ENCODE measurements at places on chromosomes 12 and 14. TPM values are rescaled to one million over a fixed set of nuclear protein-coding genes. Genes with fewer than 3 reads are reported as not detected.
A peak's percentile ranks its signal among the peaks of the same experiment; 100 is the strongest.

GRCh38 chr12:15751741-15752140 lies 37.4 kb downstream of the EPS8 start:
- H3K4me1 ChIP-seq = no peaks in the 10 kb centered on the region
- no peaks in the 10 kb centered on the region for H3K36me3 ChIP-seq
- no peaks in the 10 kb centered on the region for H3K27me3 ChIP-seq

- H3K4me1 ChIP-seq = no peaks in the 10 kb centered on the region
- no peak overlapping the region for H3K4me3 ChIP-seq
- no peaks in the 10 kb centered on the region for H3K36me3 ChIP-seq
- H3K27me3 ChIP-seq = no peaks in the 10 kb centered on the region
- DNase-seq = no peak
Measured at GRCh38 chr12:29706311-29706710, 77.4 kb downstream of the TMTC1 start.

DNA sequence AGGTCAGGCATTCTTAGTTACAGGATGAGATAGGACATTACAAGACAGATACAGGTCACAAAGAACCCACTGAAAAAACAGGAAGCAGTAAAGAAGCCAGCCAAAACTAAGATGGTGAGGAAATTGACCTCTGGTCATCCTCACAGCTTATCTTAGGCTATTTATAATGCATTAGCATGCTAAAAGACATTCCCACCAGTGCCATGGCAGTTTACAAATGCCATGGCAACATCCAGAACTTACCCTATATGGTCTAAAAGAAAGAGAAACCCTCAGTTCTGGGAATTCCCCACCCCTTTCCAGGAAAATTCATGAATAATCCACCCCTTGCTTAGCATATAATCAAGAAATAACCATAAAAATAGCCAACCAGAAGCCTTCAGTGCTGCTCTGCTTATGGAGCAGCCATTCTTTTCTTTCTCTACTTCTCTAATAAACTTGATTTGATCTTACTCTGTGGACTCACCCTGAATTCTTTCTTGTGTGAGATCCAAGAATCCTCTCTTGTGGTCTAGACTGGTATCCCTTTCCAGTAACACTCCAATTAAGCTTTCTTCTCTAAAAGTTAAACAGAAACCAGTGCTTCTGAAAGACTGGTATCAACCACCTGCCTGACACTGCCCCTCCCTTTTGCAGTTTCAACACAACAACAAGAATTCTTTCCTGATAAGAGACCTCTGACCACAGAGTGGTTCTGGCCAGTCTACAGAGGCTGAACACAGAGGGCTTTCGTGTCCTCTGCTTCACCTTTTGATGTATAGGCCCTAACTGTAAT lies 86.9 kb downstream of the BCAT1 start:
- H3K4me1 ChIP-seq = peaks cover 6% of the 10 kb centered on the region
- no peak overlapping the region for H3K4me3 ChIP-seq
- H3K27ac ChIP-seq = peak overlapping the region; percentile 82
- no peaks in the 10 kb centered on the region for H3K36me3 ChIP-seq
- no peaks in the 10 kb centered on the region for H3K27me3 ChIP-seq

- H3K36me3 ChIP-seq = no peaks in the 10 kb centered on the region
- no peak for DNase-seq
- H3K27me3 ChIP-seq = no peaks in the 10 kb centered on the region
- peaks cover 8% of the 10 kb centered on the region for H3K4me1 ChIP-seq
Measured at GRCh38 chr14:53209370-53209769, 56.2 kb upstream of the DDHD1 start.

DNA sequence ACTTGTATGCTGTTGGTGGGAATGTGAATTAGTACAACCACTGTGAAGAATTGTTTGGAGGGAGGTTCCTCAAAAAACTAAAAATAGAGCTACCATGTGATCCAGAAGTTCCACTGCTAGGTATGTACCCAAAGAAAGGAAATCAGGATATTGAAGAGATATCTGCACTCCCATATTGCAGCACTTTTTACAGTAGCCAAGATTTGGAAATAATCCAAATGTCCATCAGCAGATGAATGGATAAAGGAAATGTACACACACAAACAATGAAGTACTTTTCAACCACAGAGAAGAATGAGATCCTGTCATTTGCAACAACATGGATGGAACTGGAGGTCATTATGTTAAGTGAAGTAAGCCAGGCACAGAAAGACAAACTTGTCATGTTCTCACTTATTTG lies 25.9 kb downstream of the TIGAR start:
- H3K36me3 ChIP-seq = peaks cover 16% of the 10 kb centered on the region
- no peaks in the 10 kb centered on the region for H3K27me3 ChIP-seq
- no peak overlapping the region for H3K4me3 ChIP-seq
- H3K4me1 ChIP-seq = no peaks in the 10 kb centered on the region
- H3K27ac ChIP-seq = no peak overlapping the region

- no peaks in the 10 kb centered on the region for H3K4me1 ChIP-seq
- DNase-seq = no peak
- H3K27me3 ChIP-seq = no peaks in the 10 kb centered on the region
- no peak overlapping the region for H3K27ac ChIP-seq
- H3K4me3 ChIP-seq = no peak overlapping the region
Measured at GRCh38 chr12:10621278-10621677, 7.9 kb upstream of the MAGOHB start.

DNA sequence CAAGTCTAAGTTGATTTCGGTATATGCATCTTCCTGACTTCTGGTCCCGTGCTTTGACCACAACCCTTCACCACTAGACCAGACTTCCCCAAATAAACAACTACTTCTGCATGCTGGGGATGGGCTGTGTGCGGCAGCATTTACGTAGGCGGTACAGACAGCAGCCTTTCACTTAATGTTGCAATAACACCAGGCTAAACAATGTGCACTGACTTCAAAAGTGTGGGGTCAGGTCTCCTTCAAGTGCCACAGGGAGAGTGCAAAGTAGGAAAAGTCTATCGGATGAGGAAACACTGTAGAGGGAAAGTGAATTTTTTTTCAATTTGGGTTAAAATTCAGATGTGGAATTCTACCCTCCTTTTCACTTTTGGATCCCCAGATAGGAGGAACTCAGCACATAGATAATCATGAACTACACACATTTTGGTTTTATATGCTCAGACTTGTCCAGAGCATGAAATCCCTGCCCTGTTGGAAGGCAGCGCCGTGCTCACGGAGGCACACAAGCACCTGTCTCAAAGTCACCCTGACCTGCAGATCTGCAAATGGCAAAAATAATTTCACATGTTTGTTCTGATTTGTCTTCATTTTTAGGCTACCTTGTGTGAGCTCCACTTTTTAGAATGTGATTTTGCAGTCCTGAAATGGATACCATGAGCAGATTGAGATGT lies 3.6 kb upstream of the FOS start:
- H3K36me3 ChIP-seq = no peaks in the 10 kb centered on the region
- peak overlapping the region; percentile 100 for H3K27ac ChIP-seq
- peaks cover 48% of the 10 kb centered on the region for H3K4me1 ChIP-seq
- no peak overlapping the region for H3K4me3 ChIP-seq
- no peaks in the 10 kb centered on the region for H3K27me3 ChIP-seq

DNA sequence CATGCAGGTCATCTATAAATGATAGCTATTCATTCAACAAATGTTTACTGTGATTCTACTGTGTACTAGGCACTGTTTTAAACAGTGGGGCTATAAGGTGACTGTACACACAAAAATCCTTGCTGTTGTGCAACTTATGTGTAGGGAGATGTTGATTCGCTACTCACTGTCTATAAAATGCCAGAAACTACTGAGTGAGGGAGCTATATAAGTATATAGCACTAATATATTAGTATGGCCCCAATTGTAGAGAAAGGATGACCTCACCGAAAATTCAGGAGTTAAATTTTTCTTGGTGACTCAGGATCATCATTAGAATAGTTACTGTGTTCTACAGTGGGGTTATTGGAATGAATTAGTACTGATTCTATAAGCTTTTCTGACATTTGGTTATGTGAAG lies 117.4 kb downstream of the TGFB3 start:
- H3K4me3 ChIP-seq = no peak overlapping the region
- no peak overlapping the region for H3K27ac ChIP-seq
- no peak for DNase-seq
- peaks cover 11% of the 10 kb centered on the region for H3K4me1 ChIP-seq
- no peaks in the 10 kb centered on the region for H3K36me3 ChIP-seq
- H3K27me3 ChIP-seq = no peaks in the 10 kb centered on the region

DNA sequence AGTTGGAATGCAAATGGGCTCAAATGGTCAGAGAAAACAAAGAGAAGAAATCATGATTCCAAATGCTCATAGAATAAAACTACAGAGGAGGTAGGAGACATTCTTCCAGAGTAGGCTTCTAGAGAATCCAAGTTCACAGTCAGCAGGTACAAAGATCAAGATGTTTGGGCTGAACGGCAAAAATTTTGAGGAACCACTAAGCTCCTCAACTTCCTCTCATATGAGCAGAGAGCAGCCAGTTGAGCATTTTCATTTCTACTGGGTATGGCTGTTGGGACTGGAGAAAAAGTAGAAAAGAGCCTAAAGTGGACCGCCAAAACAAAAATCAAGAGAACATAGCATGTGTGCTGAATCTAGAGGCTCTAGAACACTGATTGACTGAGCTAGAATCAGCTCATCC lies 73.8 kb upstream of the ARID2 start:
- H3K27me3 ChIP-seq = no peaks in the 10 kb centered on the region
- H3K36me3 ChIP-seq = no peaks in the 10 kb centered on the region
- H3K4me1 ChIP-seq = peaks cover 5% of the 10 kb centered on the region
- no peak for DNase-seq

- no peaks in the 10 kb centered on the region for H3K36me3 ChIP-seq
- H3K27me3 ChIP-seq = no peaks in the 10 kb centered on the region
- no peak for DNase-seq
- no peak overlapping the region for H3K27ac ChIP-seq
- no peak overlapping the region for H3K4me3 ChIP-seq
Measured at GRCh38 chr14:104195878-104196277, 57.5 kb downstream of the KIF26A start.

GRCh38 chr12:64181430-64182291 lies 40.4 kb downstream of the KICS2 start:
- H3K27me3 ChIP-seq = no peaks in the 10 kb centered on the region
- H3K27ac ChIP-seq = peak overlapping the region; percentile 72
- H3K4me3 ChIP-seq = no peak overlapping the region
- DNase-seq = peak; percentile 55
- H3K36me3 ChIP-seq = no peaks in the 10 kb centered on the region
- no peaks in the 10 kb centered on the region for H3K4me1 ChIP-seq

- no peaks in the 10 kb centered on the region for H3K4me1 ChIP-seq
- H3K27ac ChIP-seq = no peak overlapping the region
- DNase-seq = no peak
- H3K4me3 ChIP-seq = no peak overlapping the region
- no peaks in the 10 kb centered on the region for H3K27me3 ChIP-seq
- H3K36me3 ChIP-seq = no peaks in the 10 kb centered on the region
Measured at GRCh38 chr14:102696856-102697495, 80.3 kb upstream of the TRAF3 start.

DNA sequence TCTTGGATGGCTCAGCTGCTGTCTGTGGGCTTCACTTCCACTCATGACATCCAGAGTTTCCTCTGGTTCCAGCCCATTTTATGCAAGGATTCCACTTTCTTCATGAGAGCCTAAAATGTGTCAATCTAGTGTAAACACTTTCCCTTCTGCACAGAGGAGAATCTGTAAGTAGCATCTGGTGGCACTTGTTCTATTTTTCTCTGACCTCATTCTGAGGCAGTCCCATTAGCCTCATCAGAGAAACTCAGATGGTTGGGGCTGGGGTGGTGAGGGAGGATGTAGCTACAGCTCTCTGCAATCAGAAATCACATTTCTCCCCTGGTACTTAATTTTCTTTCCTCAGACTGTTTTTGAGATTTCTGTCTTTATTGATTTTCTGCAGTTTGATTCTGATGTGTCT lies 81.6 kb downstream of the PRMT8 start:
- no peak overlapping the region for H3K4me3 ChIP-seq
- no peaks in the 10 kb centered on the region for H3K27me3 ChIP-seq
- H3K36me3 ChIP-seq = no peaks in the 10 kb centered on the region
- H3K27ac ChIP-seq = no peak overlapping the region
- H3K4me1 ChIP-seq = no peaks in the 10 kb centered on the region

GRCh38 chr12:43655586-43655985 lies 103.0 kb downstream of the PUS7L start:
- H3K4me1 ChIP-seq = no peaks in the 10 kb centered on the region
- no peak overlapping the region for H3K4me3 ChIP-seq
- H3K36me3 ChIP-seq = no peaks in the 10 kb centered on the region
- no peak for DNase-seq
- H3K27ac ChIP-seq = no peak overlapping the region

GRCh38 chr14:51780741-51781140 lies 79.7 kb upstream of the GNG2 start:
- no peak for DNase-seq
- no peak overlapping the region for H3K27ac ChIP-seq
- H3K4me3 ChIP-seq = no peak overlapping the region
- H3K4me1 ChIP-seq = peaks cover 11% of the 10 kb centered on the region
- H3K27me3 ChIP-seq = peaks cover 23% of the 10 kb centered on the region

DNA sequence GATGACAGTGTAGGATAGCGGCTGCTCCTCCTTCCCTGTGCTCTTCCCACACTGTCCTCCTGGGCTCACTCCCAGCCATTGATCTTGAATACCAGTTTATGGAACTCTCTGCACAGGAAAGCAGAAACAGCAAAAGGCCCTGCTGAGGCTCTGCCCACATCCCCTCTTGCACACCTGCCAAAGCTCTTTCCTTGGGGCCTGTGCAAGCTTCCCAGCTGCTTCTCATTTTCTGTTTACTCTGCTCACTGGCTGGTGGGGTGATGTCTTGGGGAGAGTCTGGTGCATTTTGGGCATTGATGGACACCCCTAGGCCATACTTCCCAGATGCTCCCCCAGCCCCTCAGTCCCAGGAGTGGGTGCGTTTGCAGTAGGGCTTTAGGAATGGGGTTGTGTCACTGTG lies 361.8 kb downstream of the TMEM121 start:
- no peak for DNase-seq
- no peaks in the 10 kb centered on the region for H3K27me3 ChIP-seq

GRCh38 chr12:42118136-42118879 lies 26.4 kb downstream of the GXYLT1 start:
- no peaks in the 10 kb centered on the region for H3K4me1 ChIP-seq
- H3K27ac ChIP-seq = no peak overlapping the region
- no peaks in the 10 kb centered on the region for H3K36me3 ChIP-seq
- H3K4me3 ChIP-seq = no peak overlapping the region
- H3K27me3 ChIP-seq = no peaks in the 10 kb centered on the region

- no peak overlapping the region for H3K4me3 ChIP-seq
- no peaks in the 10 kb centered on the region for H3K36me3 ChIP-seq
- no peaks in the 10 kb centered on the region for H3K27me3 ChIP-seq
- peaks cover 5% of the 10 kb centered on the region for H3K4me1 ChIP-seq
- no peak for DNase-seq
- no peak overlapping the region for H3K27ac ChIP-seq
Measured at GRCh38 chr14:59200195-59200594, 11.7 kb downstream of the DAAM1 start.

- peaks cover 16% of the 10 kb centered on the region for H3K4me1 ChIP-seq
- H3K27ac ChIP-seq = peak overlapping the region; percentile 57
- DNase-seq = no peak
- H3K4me3 ChIP-seq = no peak overlapping the region
- H3K36me3 ChIP-seq = peaks cover 85% of the 10 kb centered on the region
Measured at GRCh38 chr12:113273053-113273725, 51.9 kb downstream of the TPCN1 start.

Gene MIP
- polyA plus RNA-seq = not detected

Gene E2F7
- 7.5 TPM for polyA plus RNA-seq

Gene EPYC
- polyA plus RNA-seq = not detected

Gene TAS2R9
- polyA plus RNA-seq = not detected

Measured in left lung (tissue), 14 donors.